Psoas muscle (tissue), 8 donors: ENCODE measurements at places on chromosomes 6 and 20.

GRCh38 chr20:22490287-22491193 is 93.8 kb downstream of the FOXA2 start:
- DNase-seq = no peak

DNA sequence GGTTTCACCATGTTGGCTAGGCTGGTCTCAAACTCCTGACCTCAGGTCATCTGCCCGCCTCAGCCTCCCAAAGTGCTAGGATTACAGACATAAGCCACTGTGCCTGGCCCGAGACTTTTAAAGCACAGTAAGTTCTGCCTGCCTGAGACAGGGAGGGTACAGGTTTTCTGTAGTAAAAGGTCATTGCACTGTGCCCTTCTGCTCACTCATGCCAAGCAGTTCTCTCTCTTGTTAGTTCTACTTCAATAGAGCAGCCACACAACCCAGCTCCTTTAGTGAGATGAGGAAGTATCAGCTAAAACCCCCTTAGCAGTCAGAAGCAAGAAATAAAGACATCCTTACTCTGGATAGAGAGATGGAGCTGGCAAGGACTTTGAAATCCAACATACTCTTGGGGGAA is 52.4 kb upstream of the ARMH2 start:
- no peak for DNase-seq

- no peak for DNase-seq
These were observed 119.3 kb upstream of the NAA20 start for GRCh38 chr20:19897891-19898290.

DNA sequence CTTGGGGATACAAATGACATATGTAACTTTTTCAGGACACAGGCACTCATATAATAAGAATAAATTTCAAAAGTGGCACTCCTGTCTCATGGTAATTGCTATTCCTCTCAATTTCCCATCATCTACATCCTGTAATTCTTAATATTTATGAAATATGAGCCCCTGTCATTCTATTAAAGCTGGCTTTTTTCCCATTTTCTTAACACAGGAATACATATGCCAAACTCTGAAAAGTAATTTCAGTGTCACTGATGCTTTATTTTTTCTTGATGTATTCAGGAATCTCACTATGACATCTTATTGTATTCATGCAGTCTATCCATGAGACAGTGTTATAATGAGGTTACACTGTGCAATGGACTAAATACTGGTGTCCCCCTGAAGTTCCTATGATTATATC is 24.3 kb upstream of the FKBP1C start:
- no peak for DNase-seq

DNA sequence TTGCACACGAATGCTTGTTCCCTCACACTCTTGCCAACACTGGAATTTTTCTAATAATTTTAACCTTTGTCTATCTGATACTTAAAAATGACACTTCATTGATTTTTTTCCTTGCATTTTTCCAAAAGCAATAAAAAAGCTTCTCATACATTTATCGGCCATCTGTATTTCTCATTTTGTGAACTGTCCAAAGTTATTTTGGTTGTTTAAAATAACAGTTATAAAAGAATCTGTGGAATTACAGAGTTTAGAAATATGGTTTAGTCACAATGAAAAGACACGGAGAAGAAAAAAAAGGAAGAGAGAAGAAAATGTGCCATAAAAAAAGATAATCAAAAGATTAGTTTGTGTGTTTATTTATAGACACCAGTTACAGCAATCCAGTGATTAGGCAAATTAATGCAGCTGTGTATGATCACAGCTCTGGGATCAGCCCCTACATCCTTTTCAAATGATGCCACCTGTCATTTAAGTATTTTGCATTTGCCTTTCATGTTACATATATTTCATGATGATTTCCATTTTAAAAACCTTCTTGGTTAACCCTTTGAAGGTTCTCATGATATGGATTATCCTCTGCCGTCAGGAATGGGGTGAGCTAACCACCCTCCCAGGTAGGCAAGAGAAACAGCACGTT is 171.7 kb downstream of the BACH2 start:
- DNase-seq = no peak

DNA sequence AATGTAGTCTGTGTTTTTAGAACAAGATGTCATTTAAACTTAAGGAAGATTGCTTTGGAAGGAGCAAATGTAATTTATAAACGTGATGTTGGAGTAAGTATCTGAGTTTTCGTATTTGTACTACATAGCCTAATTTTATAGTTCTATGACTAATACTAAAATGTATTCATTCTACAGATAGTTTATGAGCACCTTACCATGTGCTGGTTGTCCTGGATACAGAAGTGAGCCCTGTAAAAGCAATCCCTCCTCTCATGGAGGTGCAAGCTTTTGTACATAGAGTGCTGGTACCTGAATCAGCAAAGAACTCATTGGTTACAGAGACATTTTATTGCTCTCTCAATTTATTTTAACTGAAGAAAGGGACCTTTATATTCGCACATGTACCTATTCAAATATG is 27.1 kb downstream of the TBPL1 start:
- DNase-seq = no peak

DNA sequence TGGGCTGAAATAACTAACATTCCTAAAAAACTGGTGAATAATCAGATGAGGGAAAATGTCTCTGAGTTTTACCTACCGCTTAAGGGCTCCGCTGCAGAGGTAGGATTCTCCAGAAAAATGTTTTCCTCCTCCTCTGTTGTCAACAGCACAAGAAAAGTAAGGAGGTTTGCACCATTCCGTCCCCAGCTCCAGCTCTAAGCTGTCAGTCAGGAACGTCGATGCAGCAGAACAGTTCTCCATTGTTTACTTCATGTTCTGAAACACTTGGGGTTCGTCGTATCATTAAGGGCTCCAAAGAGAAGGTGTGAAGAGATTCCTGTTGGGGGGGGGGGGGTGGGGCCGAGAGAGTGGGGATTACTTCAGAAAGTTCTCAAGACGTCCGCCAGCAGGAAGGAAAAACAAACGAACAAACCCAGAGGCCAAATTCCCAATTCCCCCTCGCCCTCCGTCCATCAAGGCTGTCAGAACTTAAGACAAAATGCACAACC is 734 bp downstream of the MMS22L start:
- no peak for DNase-seq

DNA sequence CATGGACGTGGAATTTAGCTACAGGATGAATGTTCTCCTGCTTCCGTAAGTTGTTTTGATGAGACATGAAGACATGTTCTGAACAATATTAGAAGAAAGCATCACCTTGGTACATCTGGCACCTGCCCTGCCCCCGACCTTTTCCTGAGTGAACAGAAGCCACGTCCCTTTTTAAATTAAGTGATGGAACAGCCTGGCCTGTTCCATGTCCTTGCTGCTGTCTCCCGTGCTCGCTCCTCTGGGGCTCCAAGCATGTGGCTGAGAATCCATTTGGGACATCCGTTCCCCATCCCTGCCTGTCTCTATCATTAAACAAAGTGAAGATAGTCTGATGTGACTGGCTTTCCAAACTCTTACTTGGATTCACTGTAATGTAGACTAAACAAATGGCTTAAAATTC is 36.4 kb downstream of the ERMARD start:
- DNase-seq = no peak

DNA sequence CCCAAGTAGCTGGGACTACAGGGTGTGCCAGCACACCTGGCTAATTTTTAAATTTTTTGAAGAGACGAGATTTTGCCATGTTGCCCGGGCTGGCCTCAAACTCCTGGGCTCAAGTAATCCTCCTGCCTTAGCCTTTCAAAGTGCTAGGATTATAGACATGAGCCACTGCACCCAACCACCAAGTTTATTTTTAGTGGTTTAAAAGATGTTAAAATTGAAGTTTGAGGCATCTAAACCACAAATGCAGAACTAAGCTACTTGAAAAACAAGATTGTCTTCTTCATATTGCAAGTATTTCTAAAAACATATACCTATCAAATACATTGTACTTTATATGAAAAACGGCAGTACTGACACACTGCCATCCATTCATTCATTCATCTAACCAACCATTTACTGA is 31.6 kb downstream of the WASF1 start:
- DNase-seq = no peak

- no peak for DNase-seq
These were observed 416.1 kb downstream of the QKI start for GRCh38 chr6:163830641-163831040.

DNA sequence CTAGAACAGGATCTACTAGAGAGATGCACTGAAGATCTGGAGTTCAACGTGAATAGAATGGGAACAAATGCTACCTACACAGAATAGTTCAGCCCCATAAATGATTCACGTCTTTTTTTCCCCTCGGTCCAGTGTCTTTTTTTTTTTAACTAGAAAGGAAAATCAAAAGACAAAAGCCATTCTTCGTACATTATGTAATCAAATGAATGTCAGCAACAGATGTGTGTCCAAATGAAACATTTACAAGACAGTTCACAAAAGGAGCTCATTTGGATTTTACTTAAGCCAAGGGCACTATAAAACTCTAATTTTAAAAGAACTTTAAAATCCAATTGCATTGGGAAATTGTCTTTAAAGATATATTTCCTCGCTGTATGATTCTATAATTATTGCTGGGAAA is 42.4 kb downstream of the FAM184A start:
- DNase-seq = no peak

GRCh38 chr20:48295966-48296421 is 510.7 kb upstream of the SULF2 start:
- no peak for DNase-seq

DNA sequence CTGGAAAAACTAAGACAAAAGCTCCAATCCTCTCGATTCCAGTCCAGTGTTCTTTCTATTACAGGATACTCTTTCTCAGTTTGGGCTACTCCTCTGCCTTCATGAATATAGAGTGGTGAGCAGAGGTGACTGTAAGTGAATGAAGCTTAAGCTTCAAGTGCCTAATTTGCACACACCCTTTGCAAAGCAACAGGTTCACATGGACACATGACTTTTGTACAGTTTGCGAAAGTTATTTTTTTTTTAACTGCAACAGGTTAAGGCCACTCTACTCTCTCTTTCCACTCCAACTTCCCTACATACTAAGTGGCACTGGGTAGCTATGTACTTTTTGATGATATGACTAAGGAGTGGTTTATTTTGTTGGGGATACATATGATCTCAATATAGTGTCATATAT is 19.4 kb upstream of the HEY2 start:
- no peak for DNase-seq

GRCh38 chr20:42598581-42598980 is 591.1 kb downstream of the PTPRT start:
- no peak for DNase-seq

DNA sequence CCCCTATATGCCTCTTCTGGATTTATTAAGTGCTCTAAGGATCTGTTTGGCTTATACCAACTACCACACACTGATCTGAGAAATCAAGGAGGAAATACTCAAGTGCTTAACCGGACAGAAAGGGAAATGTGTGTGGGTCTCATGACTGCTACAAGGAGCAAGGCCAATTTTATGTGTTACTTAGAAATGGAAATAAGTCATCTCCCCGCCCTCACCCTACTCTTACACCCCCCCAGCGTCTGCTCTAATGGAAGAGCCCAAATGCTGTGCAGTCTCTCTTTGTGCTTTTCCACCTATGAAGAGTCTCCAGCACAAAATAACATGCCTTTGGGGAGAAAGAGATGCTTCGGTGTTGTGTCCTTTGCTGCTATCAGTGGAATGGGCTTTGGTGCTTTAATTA is 428.8 kb upstream of the ARID1B start:
- DNase-seq = no peak

- DNase-seq = no peak
These were observed 375.6 kb downstream of the ZFAND3 start for GRCh38 chr6:38195113-38195635.

- no peak for DNase-seq
These were observed 27.8 kb upstream of the TMEM14A start for GRCh38 chr6:52643158-52643557.

GRCh38 chr6:56949265-56949664 is 5.6 kb upstream of the BEND6 start:
- no peak for DNase-seq

GRCh38 chr20:19137641-19138040 is 74.8 kb upstream of the SLC24A3 start:
- no peak for DNase-seq

GRCh38 chr20:20457392-20458126 is 89.7 kb downstream of the INSM1 start:
- DNase-seq = no peak

GRCh38 chr6:111921103-111921502 is 47.9 kb upstream of the FYN start:
- DNase-seq = no peak
